Activated naive CD8-positive, alpha-beta T cell treated with anti-CD3 and anti-CD28 coated beads, Interleukin-2, amount 50 U/mL, for 16 hours (primary cell): ENCODE measurements at places on chromosomes 1 and 21.

DNA sequence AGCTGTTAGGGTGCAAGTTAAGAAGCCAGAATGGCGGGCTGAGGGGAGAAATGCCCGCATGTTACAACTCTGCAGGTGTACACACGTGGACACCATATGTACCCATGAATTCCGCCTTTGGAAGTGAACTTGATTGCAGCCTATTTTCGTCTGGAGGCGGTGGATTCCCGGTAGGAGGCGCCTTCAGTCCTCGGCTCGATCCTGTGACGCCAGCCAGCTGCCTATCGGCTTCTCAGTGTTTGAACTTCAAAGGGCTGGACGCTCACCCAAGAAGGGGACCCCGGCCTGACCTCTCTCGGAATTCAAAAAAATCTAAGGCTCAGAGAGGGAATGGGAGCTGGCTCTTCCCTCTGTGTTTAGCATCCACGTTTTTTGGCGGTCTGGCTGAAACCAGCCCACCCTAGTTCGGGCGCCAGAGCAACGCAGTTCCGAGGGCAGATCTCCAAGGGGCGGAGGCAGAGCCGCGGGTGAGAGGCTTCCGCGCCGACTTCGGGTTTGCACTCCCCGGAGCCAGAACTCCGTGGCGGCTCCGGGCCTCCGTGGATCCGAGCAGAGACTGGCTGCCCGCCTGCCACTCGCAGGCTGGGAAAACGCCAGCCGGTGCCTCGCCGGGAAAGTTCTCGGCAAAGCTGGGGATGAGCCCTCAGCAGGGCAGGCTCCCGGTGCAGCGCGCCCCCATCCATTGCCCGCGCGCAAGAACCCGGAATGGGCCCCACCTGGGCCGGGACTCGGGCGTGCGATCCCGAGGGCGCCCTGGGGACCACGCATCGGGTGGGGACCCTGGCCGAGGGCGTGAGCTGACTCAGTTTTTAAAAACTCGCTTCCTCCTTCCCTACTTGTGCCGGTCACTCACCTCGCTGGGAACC lies 996 bp upstream of the TMEM51 start:
- no peak for DNase-seq

- DNase-seq = no peak
These were observed 34.8 kb downstream of the CD34 start for GRCh38 chr1:207876131-207876530.

DNA sequence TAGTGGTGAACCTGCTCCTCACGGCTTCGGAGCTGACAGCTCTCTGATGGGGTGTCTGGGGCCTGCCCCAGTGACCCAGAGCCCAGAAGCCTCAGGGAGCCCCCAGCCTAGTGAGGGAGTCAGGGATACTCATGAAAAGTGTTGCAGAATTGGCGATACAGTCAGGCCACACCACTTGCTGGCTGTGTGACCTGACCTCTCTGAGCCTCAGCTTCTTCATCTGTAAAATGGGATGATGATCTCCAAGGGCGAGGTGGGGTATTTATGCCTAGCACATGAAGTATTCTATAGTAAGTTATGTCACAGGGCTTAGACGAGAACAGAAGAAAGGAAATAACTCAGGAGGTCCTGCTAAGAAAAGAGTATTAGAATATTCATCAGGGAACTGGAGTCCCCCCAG lies 1.6 kb downstream of the TMEM51 start:
- DNase-seq = no peak

- no peak for DNase-seq
These were observed 137.4 kb upstream of the BARHL2 start for GRCh38 chr1:90854397-90854924.

GRCh38 chr1:6325482-6325881 lies 64.6 kb upstream of the GPR153 start:
- DNase-seq = no peak

GRCh38 chr21:24055696-24056095 lies 1551.6 kb downstream of the MRPL39 start:
- no peak for DNase-seq

GRCh38 chr1:156935505-156936128 lies 15.2 kb downstream of the LRRC71 start:
- no peak for DNase-seq

- no peak for DNase-seq
These were observed 52.0 kb downstream of the ECE1 start for GRCh38 chr1:21238141-21238800.

DNA sequence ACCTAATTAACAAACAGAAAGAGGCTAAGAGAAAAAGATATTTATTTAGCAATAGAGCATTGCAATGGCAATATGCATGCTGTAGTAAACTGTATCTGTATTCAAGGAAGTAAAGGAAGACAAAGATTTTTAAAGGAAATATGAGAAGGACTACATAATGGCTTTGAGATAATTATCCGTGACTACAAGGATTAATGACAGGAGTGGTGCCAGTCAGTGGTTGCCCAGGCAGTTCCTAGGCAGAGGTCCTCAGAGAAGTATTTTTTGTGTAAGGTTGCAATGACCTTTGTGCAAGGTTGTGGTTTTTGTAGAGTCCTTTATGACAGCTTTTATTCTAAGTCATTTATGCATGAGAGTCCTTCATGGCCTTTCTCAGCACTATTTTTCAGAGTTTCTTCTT lies 711.1 kb upstream of the CHRM3 start:
- DNase-seq = no peak

DNA sequence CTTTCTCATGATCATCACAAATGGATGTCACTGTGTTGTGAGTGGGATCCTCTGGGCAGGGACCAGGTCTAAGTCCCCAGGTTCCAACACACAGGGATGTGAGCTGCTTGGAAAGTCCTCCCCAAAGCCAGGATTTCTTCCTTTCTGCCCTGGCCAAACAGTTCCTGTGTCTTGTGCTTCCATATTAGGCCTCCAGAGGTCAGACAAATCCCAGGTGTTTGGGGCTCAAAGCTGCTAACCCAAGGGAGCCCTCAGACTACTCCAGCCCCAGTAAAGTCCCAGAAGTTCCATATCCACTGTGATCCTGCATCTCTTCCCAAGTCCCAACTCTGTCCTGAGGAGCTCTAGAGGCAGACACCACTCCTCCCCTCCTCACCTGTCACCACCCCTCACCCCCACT lies 27.7 kb upstream of the MAGOH start:
- DNase-seq = no peak
